Breast epithelium (tissue), 4 donors: ENCODE measurements at places on chromosomes 13 and 19. TPM values are rescaled to one million over a fixed set of nuclear protein-coding genes. Genes with fewer than 3 reads are reported as not detected.

Gene ERFL
- 0.15 TPM for total RNA-seq

Gene LILRB3
- 28.3 TPM for total RNA-seq

Gene TRAPPC6A
- 29.5 TPM for total RNA-seq

DNA sequence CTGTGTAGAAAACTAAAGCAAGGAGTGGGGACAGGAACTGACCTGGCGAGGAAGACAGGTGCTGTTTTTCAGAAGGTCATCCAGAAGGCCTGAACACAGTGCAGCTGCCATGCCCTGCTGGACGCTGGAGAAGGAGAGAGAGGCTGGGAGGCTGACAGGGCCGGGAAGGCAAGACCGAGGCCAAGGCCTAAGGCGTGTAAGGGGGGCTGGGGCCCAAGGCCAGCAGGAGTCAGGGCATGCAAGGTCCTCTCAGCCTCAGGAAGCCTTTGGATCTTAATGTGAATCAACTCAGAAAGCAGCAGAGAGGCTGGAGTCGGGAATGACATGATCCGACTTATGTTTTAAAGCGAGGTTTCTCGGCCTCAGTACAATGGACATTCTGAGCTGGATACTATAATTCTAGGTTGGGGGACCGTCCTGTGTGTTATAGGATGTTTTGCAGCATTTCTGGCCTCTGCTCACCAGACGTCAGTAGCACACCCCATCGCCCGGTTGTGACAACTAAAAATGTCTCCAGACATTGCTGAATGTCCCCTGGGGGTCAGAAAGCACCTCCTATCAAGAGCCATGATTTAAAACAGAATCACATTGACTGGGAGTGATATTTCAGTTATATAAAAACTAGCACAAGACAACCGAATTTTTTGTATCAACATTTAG is 530.4 kb downstream of the MYO16 start:
- no peak for DNase-seq

GRCh38 chr13:72062566-72062965 is 195.6 kb upstream of the DACH1 start:
- DNase-seq, result no peak

- no peak for DNase-seq
Observed at GRCh38 chr13:98878486-98879126, 99.3 kb downstream of the DOCK9 start.

DNA sequence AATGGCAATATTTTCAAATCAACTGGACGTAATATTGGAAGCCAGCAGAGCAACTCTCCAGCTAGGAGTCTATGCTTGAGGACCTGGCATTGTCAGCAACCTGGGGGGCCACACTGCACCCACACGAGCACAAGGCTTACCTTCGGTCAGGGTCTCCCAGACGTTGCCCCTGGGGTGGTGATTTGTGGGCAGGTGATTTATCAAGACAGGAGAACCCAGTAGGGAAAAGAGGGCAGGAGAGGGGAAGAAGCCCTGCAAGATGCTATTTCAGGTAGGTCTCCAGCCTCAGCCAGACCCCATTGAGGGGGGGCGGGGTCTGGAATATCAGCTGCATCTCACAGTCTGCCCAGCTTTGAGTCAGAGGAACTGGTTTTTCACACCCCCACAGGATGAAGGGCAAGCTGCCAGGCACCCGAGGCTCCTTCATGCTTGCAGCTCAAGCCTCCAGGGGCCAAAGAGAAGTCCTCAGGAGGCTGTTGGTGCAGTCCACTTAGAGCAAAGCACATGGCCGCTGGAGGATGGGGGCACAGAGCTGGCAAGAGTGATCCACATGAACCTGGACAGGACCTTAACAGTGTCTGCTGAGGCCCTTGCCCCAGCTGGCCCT is 80.9 kb upstream of the UQCRFS1 start:
- DNase-seq, result no peak

DNA sequence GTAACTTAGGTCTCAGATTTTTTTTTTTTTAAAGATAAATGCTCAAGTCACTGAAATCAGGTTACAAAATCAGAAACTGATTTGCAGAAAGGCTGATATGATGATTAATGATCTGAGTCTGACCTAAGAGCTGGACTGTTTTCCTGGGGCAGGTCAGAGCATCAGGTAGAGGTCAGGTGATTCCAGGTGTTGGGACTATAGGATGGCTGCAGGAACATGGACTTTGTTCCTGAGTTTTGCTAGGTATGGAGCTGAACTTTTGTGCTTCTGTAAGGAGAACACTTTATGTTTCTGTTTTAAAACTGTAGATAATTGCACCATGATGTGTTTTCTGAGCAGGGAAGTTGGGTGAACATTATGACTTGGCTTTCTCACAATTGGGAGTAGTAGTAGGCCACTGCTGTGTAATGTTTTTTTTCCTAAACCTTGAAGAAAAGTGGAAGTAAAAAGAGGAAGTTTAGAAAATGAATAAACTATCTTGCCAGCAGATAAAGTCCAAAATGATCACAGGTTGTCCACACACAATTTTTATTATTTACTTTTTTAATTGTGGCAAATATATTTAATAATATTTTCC is 297.2 kb downstream of the DCT start:
- no peak for DNase-seq

DNA sequence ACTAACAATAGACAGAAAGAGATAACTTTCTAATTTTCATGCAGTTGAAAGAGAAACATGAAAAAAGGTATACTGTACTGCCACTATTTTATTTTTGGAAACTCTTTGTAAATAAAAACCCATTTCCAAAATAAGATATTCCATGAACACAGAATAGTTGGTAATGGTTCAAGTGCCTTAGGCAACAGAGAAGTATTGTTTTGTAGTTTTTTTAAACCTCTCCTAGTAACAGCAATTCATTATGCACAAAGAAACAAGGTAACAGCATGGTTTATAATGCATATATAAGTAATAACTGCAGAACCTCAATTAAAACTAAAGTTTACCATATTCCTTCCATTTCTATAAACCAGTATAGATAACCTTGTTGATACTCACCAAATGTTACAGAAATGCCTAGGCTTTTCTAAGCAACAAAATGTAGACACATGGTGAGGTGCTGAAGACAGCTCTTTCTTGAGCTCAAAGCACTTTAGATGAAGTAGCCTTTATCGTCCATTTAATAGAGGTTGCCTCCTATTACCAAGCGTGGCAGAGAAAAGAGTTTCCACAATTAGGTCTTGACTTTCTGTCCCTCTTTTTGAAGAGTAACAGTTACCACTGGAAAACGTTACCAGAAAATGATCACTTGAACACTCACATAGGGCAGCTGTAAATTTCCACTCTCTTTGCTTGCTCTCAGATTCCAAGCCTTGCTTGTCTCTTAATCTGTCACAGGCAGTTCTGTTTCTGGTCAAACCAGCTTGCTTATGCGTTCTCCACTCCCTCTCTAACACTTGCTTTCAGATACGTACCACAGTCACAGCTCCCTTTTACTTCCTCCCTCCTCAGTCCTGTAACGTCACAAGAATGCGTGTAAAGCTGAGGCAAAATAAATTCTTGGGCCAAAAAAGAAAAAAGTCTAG is 42.9 kb downstream of the CAB39L start:
- DNase-seq, result no peak

DNA sequence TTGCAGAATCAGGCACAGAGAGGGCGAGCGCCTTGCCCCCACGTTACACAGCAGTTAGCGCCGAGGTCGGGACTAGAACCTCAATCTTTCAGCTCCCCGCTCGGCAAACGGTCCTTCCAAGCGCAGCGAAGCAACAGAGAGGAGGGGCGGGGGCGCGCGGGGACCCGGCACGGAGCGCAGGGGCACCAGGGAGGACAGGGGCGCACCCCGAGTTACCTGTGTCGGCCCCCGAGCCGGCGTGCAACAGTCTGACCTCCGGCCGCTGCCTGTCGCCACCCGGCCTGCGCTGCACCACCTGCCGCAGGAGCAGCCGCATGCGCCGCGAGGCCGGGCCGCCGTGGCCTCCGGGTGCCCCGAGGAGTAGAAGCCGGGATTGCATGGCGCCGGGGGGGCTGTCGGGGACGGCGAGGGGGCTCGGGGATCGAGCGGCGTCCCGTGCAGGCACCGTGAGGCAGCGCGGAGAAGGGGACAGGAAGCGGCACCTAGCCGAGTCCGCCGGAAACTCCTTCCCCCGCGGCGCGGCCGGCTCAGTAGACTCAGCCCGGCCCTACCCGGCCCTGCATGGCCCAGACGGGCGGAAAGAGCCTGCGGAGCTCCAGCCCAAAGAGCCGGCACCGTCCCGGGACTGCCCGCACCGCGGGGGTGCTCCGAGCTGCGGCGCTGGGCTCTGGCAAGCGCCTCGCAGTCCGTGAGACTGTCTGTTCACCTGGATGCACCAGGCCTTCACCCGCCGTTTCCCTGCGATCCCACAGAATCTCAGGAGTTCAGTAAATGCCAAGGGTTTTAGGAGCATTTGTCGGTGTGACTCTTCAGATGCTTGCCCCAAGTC is at the start of gene VWA8:
Gene VWA8 (minus strand): TSS at position 473 of the 829 bp plus-strand sequence. CDS start 94 bp downstream, at position 379.
- DNase-seq, result peak; percentile 35

- DNase-seq, result no peak
Observed at GRCh38 chr19:7069904-7070226, 362 bp downstream of the ZNF557 start.

GRCh38 chr13:35552172-35552844 is 75.8 kb upstream of the MAB21L1 start:
- DNase-seq, result no peak

GRCh38 chr19:35703343-35703742 is 1.0 kb upstream of the ZBTB32 start:
- no peak for DNase-seq

DNA sequence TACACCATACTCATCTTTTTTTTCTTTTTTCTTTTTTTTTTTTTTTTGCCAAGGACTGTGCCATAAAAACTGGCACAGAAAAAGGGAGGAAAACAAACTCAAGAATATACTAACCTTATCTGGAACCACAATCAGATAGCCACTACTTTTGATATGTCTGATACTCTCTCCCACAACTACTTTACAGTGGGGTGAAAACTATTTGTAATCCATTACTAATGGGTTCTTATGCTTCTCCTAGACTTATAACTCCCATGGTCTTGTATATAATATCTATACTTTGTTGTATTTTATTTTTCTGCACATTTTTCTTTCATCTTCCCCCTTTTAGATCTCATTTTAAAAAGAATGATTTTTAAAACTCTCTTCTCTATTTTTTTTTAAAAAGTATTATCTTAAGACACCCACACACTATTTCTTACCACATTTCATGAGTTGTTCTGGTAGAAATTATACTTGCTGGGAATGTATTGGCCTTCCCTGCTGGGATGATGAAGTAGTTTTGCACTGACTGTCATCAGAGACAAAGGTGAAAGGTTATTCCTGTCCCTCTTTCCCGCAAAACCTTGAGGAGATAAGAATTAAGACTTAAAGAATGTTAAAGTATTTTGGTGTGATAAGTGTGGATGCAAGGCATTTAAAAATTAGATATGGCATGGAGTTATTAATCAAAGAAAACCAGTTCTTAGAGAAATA is 146.7 kb upstream of the KLF12 start:
- no peak for DNase-seq

DNA sequence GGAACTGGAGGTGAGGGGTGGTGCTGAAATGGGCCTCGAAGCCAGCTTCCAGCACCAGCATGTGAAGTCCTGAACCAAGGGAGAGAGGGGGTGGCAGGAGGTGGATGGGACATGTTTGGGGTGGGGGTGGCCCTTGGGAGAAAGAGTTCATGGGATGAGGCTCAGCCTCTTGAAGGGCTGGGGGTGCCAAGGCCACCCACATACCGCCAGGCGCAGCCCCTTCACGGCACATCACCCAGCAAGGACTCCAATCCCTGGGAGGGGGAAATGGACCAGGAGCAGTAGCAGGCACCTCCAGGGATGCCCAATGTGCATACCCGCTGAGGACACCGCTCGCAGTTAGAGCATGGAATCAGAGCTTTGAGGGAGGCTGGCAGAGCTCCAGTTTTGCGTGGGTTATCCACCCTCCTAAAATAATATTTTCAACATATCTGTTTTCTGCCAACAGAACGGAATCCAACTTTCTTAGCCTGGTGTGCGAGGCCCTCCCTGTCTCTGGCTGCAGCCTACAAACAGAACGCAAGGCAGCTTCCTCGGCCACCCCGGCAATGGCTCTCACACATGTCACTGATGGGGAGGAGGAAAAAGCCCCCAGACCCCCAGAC is 140.5 kb upstream of the VSTM2B start:
- DNase-seq, result no peak

- DNase-seq, result no peak
Observed at GRCh38 chr19:17113127-17113785, 37.7 kb downstream of the MYO9B start.

GRCh38 chr13:108741930-108742329 is 112.5 kb downstream of the MYO16 start:
- no peak for DNase-seq

DNA sequence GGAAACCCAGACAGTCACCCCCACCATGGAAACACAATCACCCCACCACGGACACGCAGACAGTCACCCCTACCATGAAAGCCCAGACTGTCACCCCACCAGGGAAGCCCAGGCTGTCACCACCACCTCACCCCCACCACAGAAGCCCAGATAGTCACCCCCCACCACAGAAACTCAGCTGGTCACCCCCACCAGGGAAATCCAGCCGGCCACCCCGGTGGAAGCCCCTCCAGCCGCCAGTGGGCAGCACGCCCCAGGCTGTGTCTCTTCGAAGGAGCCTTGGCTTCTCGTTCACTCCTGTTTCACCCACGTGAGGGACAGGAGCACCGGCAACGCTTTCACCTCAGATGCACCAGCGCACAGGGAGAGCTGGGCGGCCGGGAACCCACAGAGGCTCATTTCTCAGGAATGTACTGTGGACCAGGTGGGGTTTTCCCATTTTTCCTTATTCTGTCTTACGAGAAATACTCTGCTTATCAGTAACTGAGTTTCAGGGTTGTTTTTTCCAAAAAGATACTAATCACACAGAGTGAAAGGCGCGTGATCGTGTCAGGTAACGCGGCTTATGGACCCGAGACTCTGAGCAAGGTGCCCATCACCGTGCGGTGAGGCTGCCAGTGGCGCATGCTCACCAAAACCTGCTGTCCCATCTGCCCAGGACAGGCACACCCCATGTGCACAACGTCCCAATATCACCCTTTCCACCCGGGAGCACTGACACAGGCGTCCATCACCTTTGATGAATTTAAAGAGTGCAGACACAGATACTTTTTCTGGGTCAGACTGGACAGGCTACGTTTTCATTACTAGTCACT is 28.0 kb downstream of the CARS2 start:
- DNase-seq, result no peak

DNA sequence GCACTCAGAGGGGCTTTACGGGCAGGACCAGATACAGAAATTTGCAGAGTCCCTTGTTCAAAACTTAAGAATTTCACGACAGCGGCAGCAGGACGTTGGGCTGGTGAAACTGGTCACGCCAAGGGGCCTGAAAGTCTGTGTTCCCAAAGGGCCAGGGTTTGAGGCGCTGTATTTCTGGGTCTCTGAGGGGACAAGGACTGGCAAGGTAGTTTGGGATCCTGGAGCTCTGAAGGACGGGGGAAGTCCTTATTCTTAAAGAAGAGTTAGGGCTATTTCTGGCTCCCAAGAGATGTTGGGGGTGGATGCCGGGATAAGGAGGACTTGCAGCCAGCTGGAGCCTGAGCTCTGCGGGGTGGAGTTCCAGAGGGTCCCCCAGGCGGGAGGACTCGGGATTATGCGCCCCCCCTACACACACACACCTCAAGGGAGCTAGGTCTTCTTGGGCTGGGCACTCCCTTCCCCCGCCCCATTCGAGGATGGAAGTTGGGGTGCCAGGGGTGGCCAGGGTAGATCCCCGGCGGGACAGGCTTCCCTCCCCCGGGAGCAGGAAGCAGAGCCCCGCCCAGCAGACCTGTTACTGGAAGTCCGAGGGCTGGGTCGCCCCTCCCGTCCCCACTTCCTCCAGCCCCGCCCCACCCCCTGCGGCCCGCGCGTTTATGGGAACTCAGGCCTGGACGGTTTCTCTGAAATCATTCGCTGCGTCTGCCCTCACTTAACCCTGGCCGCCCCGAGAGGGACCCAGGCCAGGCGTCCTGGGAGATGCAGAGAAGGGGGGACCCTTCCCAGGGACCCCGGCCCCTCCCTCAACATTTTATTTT is 5.6 kb downstream of the BCL3 start:
- DNase-seq, result peak; percentile 92

GRCh38 chr19:37999309-38000213 is 92.6 kb downstream of the SIPA1L3 start:
- DNase-seq, result no peak
